Left renal pelvis (tissue), 4 donors: ENCODE measurements at places on chromosomes 11 and 22. TPM values are rescaled to one million over a fixed set of nuclear protein-coding genes. Genes with fewer than 3 reads are reported as not detected.

DNA sequence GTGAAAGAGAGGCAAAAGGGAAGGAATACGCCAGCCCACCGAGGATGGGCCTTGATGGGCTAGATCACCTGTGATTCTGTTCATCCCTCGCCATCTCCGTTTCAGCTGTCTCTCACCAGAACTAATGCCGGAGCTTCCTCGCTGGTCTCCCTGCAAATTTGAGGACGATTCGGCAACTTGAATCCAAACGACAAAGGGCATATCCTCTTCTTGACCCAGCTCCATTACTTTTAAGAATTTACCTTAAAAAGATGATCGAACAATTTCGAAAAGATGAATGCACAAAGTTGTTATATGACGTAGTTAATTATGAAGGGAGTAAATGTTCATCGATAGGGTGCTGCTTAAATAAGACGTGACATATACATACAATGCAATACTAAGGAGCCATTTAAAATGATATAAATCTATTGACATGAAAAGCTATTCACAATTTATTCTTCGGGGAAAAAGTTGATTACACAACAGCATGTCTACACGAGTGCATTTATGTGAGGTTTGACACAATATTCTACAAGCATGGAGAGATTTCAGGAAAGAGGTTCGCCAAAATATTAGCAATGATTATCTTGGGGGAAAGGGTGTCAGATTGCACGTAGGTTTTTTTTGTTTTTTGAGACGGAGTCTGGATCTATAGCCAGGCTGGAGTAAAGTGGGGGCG is 937 bp upstream of the FAM168A start:
- no peak for DNase-seq

GRCh38 chr11:125772834-125773505 is 5.7 kb downstream of the PATE2 start:
- no peak for DNase-seq

GRCh38 chr11:126561327-126561893 is 205.9 kb downstream of the ST3GAL4 start:
- DNase-seq: peak; percentile 72

DNA sequence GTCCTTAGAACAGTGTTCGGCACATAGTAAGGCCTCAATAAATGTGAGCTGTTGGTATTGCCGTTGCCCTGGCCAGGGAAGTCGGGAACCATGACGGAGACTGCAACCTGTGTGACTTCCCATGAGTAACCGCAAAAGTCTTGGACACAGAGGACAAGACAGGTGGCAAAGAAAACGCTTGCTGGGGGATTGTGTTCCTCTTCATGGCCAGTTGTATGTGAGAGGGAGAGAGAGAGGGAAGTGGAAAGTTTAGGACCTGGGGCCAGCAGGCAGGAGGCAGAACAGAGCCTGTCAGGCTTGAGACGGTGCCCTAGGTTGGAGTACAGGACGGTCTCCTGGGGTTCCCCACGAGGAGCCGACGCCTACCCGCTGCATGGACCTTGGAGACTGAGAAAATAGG is 90.2 kb downstream of the CEP164 start:
- no peak for DNase-seq

- DNase-seq: no peak
These were observed 1.1 kb upstream of the SERPING1 start for GRCh38 chr11:57596266-57596885.

GRCh38 chr11:128407962-128408361 is 179.4 kb downstream of the ETS1 start:
- no peak for DNase-seq

- DNase-seq: no peak
These were observed 179.0 kb downstream of the GRM5 start for GRCh38 chr11:88886796-88887195.

DNA sequence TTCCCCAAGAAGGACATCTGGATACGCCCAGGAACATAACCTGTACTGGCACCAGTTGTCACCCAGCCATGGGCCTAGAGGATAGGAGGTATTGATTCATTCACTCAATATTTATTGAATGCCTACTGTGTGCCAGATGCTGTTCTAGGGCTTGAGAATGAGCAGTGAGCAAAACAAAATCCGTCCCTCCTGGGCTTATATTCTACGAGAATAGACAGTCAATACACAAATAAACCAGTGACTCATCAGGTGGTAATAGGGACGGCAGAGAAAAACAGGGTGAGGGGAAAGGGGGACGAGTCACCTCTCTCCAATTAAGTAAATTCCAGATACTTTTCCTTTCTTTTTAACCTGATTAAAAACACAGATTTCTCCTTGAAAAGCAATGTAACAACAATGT is 103.5 kb downstream of the MICAL2 start:
- DNase-seq: no peak

AQP11 gene
- 2.6 TPM for polyA plus RNA-seq

NPTXR gene
- 4.3 TPM for polyA plus RNA-seq

KRTAP5-8 gene
- polyA plus RNA-seq: 0.49 TPM

VPREB3 gene
- 0.84 TPM for polyA plus RNA-seq
